ENCODE measurements at places on chromosomes 11 and 22.

DNA sequence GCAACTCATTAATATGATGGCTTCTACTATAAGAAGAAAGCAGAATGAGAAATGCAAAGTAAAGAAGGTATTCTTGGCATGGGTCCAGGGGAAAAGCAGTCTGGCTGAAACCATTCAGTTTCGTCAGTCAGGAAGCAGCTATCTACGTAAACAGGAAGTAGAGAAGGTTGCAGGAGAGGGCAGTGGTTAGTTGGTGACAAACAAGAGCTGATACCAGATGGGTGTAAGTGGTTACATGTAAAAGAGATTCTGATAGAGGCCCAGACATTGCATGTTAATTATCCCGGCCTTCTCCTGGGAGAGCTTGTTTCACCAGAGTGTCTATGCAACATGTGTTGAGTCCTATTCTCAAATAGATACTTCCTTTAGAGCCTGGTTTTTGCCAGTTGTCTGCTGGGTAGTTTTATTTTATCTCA lies 58.4 kb upstream of the PSMA1 start:
- peak; percentile 59 for DNase-seq

DNA sequence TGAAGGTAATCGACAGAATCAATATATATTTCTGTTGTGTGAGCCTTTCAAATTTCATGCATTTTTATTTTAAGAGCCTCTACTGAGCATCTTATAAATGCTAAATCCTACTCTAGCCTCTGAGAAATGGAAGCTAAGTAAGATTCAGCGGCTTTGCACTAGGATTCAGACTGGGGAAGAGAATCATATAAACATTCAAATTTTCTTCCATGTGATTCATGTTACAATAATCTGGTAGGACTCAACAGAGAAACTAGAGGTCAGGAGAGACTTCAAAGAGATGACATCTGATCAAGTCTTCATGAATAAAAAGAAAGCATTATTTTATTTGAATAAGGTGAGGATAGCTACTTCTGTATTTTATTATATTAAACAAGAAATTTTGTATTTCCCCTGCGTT lies 538.9 kb downstream of the DLG2 start:
- no peak for DNase-seq

DNA sequence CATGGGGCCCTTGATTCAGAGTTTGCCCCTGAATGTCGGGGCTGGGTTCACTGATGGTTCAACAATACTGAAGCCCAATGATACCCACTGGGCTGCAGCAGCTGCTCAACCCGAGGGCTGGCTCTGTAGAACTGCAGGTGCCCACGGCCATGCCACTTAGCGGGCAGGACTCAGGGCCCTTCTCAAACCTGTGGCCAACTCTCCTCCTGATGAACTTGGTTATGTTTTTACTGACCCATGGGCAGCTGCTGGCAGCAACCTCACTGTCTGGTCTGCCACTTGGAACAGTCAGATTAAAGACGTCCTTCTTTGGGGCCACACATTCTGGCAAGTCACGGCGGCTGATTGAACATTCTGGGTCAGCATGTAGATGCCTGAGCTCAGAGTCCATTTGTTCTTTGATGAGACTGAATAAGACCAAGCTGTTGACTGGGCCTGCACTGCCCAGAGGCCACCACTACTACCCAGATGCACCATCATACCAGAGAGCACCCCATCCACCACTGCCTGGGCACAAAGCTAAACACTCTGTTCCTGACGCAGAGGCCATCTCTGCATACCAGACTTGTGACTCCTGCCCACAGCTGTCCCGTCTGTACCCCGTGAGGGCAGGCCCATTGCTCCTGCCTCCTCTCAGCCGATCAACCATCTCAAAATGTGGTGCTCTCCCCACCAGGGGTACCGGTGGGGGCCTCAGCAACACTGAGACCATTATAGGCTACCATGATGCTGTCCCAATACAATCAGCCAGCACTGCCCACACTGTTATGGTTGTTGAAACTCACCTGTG lies 67.8 kb downstream of the SHANK2 start:
- no peak for DNase-seq

GRCh38 chr22:31248138-31248745 lies 36.1 kb downstream of the LIMK2 start:
- peak; percentile 22 for DNase-seq

All from stimulated activated CD4-positive, alpha-beta T cell treated with anti-CD3 and anti-CD28 coated beads, Interleukin-1b, Interleukin-23, amount 100 ng/mL, for 1 hour (primary cell).